Stimulated activated CD4-positive, alpha-beta T cell treated with anti-CD3 and anti-CD28 coated beads, Interleukin-1b, Interleukin-23, amount 100 ng/mL, for 48 hours (primary cell): ENCODE measurements at places on chromosomes 11 and 22.

GRCh38 chr11:126426106-126426505, 70.6 kb downstream of the ST3GAL4 start:
- DNase-seq: no peak

- no peak for DNase-seq
Observed at GRCh38 chr11:116234989-116235568, 537.7 kb downstream of the BUD13 start.

GRCh38 chr11:93468290-93468689, 74.9 kb downstream of the SMCO4 start:
- DNase-seq: no peak

- no peak for DNase-seq
Observed at GRCh38 chr22:38271927-38272372, 860 bp downstream of the TMEM184B start.

- DNase-seq: no peak
Observed at GRCh38 chr11:10731064-10731680, 19.9 kb upstream of the CTR9 start.

DNA sequence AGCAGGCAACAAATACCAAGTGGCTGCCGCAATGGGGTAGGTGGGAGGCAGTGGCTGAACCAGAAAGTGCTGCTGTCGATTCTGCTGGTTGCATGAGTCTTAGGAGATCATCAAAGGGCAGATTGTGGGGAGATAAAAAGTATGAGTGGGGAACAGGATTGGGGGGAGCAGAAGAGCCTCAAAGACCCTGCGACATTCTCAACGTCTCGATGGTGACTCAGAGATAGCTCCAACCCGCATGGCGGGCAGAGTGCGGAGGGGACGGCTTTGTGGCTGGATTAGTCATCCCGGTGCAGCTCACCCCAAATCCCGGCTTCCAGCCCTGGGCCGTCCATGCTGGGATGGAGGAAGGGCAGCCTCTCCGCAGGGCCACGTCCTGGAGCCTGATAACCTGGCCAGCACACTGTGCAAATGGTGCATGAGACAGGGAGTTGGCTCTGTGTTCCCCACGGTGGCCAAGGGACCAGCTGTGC, 11.6 kb upstream of the RTN4R start:
- no peak for DNase-seq
